ENCODE measurements at places on chromosomes 1 and 21.

DNA sequence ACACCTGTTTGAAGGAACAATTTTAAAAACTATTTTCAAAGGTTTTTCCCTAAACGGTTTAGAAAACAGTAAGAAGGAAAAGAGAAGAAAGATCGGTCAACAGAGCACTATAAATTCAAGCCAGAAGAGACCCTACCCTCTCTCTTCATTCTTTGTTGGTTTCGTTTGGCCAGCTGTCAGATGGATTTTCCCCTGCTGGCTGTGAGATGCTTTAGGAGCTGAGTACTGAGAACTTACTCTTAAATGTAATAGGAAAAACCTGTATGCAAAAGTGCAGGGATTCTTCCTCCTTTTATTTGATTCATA is 1.3 kb upstream of the TXNIP start:
- DNase-seq, result no peak

DNA sequence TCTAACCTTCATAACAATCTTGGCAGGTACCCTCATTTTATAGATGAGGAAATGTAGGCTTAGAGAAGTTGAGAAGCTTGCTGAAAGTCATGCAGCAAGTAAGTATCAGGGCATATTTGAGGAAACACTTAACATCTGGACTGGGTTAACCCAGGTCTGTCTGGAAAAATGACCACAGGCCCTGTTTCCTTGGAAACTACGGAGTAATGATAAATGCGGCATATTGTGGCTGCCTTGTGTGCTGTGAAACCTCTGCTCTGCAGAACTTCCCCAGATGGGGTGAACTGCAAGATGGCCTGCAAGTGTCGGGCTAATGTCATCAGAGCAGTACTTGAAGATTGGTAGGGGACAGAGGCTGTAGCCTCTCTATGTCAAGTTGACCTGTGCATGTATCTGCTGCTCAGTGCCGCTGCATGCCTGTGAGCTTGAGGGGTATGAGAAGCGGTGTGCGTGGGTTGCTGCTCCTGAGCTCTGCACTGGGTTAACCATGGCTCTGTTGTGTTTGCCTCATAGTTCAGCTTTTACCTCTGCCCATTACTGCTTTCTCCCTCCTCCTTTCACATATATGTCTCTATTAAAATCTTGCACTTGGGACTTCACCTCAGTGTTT is 83.1 kb downstream of the WDR3 start:
- no peak for DNase-seq

DNA sequence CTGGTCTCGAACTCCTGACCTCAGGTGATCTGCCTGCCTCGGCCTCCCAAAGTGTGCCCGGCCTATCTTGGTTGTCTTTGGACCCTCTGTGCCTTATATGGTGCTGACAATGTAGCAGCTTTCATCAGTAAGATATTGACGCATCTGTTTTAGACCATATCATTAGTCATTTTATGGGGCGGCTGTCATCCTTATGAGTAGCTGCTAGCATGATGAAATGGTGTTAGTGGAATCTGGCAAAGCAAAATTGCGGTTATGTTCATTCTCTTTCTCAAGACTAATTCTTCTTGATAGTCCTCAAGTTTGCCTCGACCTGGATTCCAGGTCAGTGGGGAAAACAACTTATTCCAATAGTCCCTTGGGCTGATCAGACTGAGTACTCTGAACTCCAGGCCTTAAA is 199.9 kb downstream of the PRDM2 start:
- no peak for DNase-seq

DNA sequence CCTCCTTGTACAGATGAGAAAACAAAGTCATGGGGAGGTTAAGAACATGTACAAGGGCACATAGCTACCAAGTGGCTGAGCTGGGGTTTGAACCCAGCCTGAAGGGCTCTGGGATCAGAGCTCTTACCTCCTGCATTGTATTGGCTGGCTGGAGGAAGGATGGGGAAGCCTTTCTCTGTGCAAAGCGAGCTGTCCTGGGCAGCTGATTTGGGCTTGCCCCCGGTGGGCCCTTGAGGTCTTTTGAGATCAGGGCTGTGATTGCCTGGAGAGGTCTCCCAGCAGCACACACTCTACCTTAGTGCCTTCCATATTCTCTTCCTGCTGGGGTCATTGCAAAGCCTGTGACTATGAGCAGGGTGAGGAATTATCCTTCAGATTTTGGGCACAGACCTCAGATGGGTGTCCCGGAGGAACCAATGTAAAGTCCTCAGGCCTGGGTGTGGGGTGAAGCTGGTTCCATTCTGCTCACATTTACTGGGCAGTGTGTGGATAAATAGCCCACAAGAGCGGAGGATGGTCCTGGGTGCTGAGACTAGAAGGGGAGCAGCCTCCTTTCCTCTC is 53.3 kb upstream of the EPS8L3 start:
- DNase-seq, result no peak

DNA sequence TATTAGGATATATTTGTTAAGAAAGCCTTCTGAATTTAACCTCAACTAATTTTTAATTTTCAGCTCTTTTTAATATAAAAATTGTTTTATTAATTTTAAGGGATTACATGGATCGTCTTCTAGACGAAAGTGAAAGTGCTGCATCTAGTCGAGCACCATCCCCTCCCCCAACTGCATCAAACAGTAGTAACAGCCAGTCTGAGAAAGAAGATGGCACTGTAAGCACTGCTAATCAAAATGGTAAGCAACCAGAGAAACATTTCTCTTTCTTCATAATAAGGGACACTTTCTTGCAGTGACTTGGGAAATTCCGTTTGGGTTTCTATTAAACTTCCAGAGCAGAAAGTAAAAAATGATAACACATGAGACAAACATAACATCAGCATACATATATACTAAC is 56.9 kb downstream of the MIER1 start:
- DNase-seq, result peak; percentile 69

- DNase-seq, result no peak
These were observed at the start of gene RPTN for GRCh38 chr1:152159144-152159543. RPTN (minus strand) TSS chr1:152159228; CDS start chr1:152157889, 1,339 bp downstream.

DNA sequence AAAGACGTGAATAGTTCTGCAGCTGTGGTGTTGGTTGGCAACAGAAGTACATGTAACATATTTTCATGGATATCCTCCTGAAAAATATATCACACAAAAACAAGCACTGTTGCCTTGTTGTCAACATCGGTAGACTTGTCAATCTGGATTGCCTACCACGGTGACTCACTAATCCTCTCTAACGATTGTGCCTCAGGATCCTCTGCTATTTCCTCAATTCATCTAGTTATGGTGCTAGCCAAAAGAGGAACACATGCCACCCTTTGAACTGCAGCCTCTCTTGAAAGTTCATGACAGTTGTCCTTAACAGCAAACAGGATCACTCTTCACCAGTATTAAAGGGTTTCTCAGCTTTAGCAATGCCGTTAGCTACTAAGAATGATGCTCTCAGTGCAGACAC is 25.7 kb downstream of the RASAL2 start:
- no peak for DNase-seq

DNA sequence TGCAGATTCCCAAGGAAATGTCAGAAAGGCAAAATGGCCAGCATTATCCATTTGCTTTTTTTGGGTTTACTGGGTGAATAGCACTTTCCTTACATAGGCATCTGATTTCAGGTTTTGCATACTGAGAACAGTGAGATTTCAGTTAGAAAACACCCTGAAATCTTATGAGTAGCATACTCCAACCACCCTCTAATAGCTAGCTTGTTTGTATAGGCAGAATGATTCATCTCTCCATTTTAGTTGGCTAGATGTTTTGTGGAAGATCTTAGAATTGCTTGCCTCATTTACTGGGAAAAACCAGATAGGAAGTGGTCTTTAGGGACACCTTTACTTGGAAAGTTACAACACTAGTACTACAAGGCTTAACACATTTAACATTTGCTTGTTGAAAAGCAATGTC is 10.4 kb downstream of the KYAT3 start:
- no peak for DNase-seq

All from naive thymus-derived CD4-positive, alpha-beta T cell (primary cell).